ENCODE measurements at places on chromosomes 3 and 15.

GRCh38 chr3:77376511-77376910, 336.6 kb downstream of the ROBO2 start:
- DNase-seq = no peak

DNA sequence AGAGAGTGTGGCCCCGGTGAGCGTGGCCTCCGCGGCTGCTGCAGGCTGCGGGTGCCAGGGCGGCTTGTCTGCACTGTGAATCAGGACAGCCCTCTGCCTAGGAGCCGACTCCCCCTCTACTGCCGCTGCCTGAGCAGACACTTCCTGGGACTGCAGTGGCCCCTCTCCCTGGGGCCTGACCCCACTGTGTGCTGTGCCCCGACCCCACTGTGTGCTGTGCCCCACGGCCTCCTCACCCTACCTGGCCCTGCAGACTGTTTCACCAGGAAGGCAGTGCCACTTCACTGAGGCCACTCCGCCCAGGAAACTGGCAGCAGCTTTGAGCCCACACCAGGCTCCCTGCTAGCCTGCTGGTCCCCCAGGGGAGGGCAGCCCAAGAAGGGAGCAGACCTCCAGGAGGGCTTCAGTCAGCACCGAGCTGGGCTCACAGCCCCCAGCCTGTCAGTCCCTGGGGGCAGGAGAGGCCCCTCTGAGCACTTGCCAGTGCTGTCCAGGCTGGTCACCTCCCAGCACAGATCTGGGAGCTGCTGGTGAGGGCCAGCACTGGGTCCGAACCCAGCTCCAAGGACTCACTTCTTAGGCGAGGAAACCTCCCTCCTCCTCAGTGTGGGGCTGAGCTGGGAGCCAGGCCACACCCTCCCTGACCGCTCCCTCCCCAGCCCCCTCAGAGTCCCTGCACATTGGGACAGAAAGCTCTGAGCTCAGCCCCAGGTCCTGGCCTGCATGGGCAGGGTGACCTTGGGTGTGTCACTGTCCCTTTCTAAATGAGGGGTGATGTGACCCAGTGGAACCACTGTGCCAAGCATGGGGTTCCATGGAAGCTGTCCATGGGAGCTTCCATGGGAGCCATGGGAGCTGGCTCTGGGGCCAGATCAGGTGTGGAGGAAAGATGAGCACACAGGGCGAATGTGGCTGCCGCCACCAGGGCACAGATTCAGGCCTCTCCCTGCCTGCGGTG, 56.8 kb downstream of the DNAJB8 start:
- DNase-seq = no peak

GRCh38 chr3:64163755-64164148, 61.5 kb downstream of the PRICKLE2 start:
- DNase-seq = no peak

DNA sequence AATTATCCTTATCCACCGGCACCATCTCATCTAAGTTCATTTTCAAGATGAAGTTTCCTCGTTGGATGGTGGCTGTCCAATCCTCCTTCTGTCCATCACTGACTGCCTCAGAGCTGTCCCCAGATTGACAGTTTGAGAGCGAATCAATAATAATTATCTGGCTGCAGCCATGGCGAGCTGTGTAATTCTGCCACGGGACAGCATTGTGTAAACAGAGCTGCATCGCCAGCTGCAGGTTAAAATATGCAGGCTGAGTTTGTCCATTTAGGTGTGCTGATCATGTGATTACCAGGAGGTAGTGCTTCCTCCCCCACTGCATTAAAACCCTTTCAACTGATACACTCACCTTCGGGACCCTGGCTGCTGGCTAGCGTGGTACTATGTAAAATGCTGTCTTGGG, 461.9 kb upstream of the ONECUT1 start:
- DNase-seq = no peak

- no peak for DNase-seq
Observed at GRCh38 chr3:186002884-186003472, 65.2 kb upstream of the TRA2B start.

DNA sequence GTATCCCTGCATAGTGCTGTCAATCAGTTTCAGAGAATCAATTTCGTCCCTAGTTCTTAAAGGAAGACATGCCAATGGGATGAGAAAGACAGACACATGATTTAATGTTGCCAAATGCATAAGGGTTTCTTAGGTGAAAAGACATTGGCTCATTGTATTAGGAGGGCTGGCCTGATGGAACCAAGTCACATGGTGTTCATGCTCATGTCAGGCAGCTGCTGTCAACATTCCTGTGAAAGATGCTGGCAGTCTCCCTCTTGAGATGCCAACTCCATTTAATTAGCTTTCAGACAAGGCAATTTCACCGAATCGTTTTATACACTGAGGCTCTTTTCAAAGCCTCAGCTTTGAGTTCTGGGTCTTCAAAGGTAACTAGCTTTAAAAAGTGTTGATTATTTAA, 16.1 kb upstream of the IL1RAP start:
- DNase-seq = no peak

GRCh38 chr15:101444015-101444414, 45.5 kb downstream of the PCSK6 start:
- no peak for DNase-seq

DNA sequence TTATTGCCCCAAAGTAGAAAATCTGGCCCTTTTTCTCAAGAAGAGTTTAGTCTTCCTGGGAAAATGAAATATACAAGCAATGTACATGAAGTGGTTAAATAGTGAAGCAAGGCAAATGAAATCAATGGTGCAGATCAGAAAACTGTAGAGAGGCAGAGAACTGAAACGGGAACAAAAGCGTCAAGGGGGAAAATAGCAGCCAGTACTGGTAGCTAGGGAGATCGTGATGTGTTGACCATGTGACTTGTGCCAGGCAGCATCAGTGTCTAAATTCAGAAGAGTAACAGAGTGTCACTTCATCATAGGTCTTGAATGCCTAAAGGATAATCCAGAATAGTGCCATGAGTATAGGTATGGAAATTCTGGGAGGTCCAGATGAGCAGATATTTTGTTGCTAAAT, 163.1 kb downstream of the CHL1 start:
- no peak for DNase-seq

DNA sequence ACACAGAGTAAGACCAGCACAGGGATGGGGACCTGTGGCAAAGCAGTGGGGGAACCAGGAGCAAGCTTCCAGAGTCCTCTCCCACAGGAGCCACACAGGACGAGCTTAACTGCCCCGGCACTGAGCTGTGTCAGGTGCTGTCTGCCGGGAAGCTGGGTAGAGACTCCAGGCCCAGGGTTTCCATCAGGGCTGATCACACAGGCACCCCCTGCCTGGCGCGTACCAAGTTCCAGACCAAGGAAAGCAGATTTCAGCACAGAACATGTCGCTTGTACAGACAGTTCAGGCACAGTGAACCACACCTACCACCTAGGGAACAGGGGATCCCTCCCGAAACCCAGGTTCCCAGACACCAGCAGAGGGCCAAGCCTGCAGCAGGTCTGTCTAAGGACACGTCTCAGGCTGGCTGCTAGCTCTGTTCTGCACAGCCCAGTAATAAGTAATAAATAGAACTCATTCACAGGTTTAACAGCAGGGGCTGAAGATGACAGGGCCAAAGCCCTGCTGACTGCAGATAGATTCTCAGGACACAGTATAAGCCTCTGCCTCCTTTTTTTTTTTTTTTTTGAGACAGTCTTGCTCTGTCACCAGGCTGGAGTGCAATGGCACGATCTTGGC, 30.2 kb upstream of the OCA2 start:
- no peak for DNase-seq

DNA sequence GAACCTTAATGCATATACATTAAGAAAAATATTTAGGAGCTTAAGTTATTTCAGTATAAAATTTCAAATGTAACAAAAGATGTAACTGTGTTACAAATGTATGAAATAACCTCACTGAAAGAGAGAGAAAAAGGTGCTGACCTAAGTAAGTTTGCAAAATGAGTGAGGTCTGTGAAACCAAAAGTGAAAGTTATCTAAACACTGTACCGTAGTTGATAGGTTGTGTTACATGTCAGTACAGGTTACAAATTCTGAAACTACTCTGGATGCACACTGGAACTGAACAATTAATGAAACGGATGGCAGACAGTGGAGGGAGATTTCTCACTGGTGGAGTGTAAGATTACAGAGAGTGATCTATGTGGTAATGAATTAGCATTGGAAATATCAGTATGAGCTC, 420.7 kb downstream of the ZNF385D start:
- no peak for DNase-seq

DNA sequence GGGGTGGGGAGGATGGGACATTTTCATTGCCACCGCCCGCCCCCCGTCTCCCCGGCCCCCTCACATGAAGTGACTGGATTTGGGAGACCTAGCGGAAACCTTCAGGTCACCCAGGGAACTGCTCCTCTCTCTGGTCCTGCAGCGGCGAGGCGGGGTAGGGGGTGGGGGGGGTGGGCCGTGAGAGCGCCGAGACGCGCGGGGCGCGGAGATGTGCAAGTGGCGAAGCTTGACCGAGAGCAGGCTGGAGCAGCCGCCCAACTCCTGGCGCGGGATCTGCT, 712 bp upstream of the MME start:
- DNase-seq = no peak

DNA sequence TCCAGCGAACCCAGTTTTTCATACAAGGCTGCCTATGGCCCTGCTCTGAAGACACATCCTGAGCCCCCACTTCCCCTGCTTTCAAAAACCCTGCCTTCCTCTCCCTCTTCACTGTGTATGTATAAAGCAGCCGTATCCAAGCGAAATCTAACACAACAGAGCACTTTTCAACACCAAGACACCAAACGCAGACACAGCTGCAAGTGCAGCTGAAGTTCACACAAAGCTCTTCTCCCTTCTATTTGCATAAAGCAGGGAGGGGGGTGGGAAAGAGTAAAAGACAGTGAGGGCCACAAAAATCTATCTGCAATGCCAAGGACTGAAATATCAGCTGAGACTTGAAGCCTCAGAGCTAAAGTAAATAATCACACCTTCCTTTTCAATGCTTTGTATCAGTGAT, 35.1 kb upstream of the CSPG5 start:
- DNase-seq = no peak

GRCh38 chr15:40776537-40777141, 6.9 kb downstream of the C15orf62 start:
- no peak for DNase-seq

GRCh38 chr3:155958676-155959075, 88.2 kb downstream of the GMPS start:
- no peak for DNase-seq

DNA sequence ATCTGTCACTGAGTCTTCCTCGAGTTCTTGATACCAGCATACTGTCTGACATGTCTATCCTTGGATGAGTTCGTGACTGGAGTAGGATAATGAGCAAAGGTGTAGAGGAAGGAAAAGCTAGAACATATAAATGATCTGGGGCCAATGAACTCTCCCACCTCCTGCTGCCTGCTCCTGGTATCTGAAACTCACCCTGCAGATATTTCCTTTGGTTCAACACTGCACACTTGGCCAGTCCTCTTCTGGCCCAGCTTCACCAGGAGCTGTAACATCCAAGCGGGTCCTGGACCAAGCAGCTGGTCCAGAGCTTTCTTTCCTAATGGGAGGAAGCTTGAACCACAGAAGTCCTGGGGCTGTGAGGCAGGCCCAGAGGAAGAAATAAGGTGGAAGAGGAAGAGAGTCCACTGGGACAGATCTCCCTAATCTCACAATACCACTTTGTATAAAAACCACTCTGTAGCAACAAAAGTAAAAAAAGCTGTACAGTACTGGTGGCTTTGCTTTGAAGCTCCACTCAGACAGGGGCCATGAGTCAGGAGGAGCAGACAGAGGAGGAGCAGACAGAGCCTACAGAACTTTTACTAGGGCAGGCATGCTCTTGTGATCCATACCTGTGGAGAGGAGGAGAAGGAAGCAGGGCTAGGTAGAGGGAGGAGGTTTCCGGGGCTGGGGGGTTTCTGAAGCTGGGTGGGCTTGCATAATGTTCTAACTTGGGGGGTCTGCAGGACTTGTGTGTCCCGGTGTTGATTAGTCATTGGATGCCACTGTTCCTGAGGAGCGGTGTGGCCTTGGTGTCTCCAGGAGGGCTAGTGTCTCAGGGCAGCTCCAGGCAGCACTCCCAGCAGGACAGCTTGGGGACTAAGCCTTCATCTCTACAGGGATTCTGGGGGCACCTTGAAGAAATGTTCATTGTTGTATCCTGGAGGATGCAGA, 166.9 kb downstream of the ABHD5 start:
- no peak for DNase-seq

- DNase-seq = no peak
Observed at GRCh38 chr3:71172189-71172588, 411.3 kb downstream of the FOXP1 start.

DNA sequence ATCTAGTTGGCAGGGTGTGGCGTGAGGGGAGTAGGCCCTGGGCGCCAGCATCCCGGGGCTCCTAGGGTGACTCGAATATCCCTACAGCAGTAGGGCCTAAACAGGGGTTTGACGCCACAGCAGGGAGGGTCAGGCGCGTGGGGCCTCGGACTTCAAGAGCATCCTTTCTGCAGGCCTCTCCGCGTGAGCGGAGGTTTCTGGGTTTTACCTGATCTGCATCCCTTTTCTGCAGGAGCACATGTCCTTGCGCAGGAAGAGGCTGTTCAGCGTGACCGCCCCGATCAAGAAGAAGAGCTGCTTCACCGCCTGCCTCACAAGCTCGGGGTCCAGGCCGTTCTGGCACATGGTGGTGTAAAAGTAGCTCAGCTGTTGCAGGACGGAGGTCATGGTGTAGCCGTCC, 13.5 kb upstream of the GNB5 start:
- DNase-seq = no peak

DNA sequence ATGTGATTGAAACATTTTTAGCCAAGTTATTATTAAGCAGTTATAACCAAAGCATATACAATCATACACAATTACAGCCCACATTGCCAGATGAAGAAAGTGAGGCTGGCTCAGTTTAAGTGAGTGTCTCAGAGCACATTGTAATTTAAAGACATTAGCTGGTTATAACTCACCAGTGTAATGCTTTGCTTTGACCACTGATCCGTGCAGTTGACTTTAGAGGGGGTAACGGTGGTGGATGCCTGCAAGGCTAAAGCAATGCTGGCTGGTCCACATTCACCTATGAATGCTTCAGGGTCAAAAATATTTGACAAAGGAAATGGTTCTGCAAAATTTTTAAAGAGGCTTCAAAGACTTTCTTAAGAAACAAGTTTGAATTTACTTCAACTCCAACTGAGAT, 1.2 kb downstream of the C3orf85 start:
- no peak for DNase-seq

- DNase-seq = no peak
Observed at GRCh38 chr15:101168898-101169494, 82.9 kb downstream of the CHSY1 start.

DNA sequence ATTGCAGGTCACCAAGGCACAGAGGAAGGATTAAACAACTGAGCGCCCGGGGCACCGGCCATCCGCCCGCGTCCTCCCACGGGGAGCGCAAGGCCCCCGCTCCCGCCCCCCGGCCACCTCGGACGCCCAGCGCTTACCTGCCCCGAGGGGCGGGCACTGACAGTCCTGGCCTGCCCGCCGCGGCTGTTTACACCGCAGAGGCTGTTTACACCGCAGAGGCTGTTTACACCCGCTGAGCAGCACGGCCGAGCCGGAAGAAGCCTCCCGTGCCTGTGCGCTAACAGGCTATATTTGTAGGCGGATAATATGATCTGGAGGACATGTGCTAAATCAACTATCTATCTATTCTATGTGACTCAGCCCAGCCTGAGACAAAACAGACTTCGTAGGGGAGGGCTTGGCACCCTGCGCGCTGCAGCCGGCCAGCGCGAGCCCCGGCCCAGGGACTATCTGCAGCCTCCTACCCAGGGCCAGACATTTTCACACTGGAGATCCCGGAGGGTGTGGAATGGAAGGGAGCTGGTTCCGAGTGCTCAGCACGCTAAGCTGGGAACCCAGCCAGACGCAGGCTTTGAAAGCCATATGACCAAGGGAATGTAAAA, at the start of gene LRRC2:
Gene LRRC2 (minus strand): TSS at position 263 of the 602 bp plus-strand sequence. CDS start 14,711 bp downstream, outside the sequence.
- DNase-seq = no peak

- no peak for DNase-seq
Observed at GRCh38 chr3:15375461-15376000, 43.1 kb upstream of the SH3BP5 start.
